Kasumi-1 (cell line): ENCODE measurements at places on chromosomes 16 and 17.

DNA sequence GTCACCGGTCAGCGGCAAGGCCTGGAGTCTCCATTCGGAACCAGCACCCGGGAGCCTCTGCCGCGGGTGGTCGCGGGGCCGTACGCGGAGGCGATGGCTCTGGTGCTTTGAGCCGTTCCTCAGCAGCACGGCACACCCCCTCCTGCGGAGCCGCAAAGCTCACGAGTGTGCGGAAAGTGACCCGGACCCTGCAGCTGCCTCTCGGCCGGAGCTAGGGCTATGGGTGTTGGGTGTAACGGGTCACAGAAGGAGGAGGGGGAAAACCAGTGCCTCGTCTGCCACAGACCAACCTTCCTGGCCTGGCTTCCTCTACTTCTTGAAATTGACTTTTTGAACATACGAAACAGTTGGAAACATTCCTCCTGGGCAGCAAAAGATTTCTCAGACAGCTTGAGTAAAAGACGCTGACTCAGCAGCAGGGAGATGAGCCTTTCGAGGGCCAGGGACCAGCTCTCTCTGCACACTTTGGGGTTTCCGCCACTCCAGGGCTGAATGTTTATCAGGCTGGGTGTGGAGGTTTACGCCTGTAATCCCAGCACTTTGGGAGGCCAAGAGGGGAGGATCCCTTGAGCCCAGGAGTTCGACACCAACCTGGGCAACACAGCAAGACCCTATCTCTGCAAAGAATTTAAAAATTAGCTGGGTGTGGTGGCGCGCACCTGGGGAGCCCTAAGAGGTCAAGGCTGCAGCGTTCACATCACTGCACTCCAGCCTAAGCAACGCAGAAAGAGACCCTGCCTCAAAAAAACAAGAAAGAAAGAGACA lies 26.4 kb upstream of the PITPNA start:
- no peak for DNase-seq

GRCh38 chr16:19502395-19503131 lies 19.3 kb downstream of the GDE1 start:
- DNase-seq, result peak; percentile 48

- peak; percentile 49 for DNase-seq
Measured at GRCh38 chr17:50603340-50603739, 31.3 kb upstream of the ABCC3 start.

DNA sequence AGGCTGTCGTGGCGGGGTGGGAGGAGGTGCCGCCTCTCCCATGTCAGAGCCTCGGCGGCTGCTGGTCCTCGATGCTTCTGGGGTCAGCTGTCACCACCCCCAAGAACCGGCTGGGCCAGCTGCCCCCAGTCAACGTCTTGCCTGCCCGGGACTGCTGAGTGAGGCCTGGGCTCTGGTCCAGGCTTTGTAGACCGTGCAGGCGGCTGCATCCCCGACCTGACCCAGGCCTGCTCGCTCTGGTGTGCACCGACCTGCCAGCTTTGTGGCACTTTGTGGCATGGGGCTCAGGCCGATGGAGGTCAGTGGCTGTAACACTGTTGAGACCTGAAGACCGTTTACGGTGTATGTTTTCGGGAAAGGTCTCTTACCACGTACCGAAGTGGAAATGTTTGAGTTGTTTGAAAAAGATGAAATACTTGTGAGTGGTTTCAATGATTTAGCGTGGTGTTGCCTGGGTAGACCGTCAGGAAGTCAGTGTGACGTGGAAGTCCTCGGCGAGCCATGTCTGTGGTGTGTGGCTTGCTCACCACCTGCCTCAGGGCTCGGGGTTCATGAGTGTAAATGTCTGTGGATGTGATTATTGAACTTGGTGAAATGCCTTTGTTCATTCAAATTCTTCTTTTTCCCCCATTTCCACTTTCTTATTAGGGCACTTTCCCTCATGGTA lies 53.2 kb upstream of the ZNF750 start:
- no peak for DNase-seq

- no peak for DNase-seq
Measured at GRCh38 chr17:77455111-77455890, 314.5 kb downstream of the SEC14L1 start.

DNA sequence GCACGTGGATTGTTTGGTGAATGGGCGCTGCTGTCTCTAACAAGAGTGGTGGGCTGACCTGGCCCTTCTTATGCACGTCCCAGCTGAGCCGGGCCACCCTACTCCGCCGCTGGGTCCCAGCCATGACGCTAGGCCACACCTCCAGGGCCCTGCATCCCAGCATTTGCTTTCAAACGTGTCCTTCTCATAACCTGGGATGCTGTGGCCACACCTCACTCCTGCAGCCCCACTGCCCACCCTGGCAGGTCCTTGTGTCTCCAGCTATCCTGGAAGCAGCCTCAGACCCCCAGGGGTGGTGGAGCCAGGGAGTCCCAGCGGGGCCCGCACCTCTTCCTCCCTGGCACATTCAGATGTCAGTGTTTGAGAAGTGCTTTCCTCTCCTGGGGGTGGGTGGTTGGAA lies 168.6 kb downstream of the IRF8 start:
- no peak for DNase-seq

DNA sequence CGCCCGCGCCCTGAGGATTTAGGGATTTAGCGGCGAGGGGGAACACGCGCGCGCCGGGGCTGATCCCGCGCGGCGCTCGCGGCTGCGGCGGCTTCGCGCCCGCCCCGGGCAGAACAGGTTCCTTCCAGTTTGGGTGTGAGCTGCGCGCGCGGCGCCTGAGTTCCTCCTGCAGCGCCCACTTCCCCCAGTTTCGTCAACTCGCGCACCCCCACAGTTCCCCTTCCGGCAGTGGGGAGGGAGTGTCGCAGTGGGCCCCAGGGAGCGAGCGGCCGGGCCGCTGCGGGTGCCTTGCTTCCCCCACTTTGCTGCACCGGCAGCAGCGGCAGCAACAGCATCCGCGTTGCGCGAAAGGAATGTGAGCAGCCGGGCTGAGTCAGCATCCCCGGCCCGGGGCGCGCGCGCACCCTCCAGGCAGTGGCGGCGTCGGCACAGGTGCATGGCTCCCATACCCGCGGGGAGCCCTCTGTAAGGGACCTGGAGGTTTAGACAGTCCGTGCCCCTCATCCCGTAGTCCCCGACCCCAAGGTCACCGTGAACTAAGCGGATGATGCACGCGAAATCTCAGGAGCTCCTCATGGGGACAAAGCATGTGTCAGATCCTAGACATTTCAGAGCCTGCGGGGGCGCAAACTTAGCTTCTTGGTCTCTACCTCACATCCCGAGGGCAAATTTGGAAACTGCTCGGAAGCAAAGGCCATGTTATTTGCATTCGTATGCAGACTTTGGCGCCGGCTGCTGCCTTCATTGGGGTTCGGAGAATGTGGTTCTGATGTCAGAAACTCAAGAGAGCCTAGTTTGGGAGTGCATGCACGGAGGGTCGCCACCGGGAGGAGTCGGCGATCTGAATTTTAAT lies 767 bp downstream of the ARSG start:
- DNase-seq, result peak; percentile 92

- DNase-seq, result no peak
Measured at GRCh38 chr16:50941681-50942080, 199.8 kb downstream of the CYLD start.

- no peak for DNase-seq
Measured at GRCh38 chr16:56354746-56355145, 70.6 kb downstream of the AMFR start.

DNA sequence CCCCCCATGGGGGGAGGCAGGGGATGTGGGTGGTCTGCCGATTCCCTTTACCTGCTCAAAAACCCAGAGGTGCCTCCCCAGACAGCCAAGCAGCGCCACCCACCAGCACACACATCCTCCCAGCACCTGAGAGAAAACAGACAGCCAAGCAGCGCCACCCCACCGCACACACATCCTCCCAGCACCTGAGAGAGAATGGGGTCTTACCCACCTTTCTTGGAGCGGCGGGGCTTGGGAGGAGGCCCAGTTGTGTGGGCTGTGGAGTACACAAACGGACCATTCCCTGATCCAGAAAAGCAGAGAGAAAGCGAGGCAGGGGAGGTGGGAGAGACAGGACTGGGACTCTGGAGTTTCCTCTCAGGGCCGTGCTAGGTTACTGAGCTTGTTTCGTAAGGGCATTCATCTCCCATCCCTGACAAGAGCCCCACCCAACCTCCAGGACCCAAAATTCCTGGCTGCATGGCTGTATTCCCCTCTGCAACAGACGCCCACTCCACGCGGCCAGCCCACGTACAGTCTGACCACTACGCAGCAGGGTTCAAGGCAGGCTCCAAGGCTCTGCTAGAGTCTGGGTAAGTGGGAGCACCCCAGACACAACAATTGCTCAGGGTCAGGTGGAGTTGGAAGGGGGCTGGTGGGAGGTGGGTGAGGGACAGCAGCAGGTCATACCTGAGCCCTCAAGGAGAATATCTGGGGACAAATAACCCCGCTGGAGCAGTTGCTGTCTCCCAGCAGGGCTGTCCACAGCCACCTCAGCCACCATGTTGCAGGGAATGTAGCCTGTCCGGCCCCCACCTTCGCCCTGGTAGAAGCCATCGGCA lies 22.3 kb downstream of the TSPOAP1 start:
- DNase-seq, result no peak

DNA sequence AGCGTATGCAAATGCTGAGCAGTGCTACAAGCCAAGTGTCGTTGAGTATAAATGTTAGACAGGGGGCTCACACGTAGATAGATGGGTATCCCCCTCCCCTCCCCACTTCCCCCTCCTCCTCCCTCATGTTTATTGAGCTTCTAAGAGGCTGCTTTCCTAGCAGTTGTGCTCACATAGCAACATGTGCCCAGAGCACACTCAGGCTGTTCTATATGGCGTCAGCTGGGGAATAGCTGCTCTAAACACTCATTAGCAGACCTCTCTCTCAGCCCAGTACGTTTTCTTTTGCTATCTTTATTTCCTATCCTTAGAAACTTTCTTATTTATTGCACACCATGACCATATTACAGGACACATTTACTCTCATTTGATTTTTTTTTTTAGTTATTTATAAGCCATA lies 1.8 kb downstream of the KCNJ2 start:
- DNase-seq, result no peak

GRCh38 chr16:14013571-14014283 lies 57.4 kb upstream of the MRTFB start:
- DNase-seq, result no peak

DNA sequence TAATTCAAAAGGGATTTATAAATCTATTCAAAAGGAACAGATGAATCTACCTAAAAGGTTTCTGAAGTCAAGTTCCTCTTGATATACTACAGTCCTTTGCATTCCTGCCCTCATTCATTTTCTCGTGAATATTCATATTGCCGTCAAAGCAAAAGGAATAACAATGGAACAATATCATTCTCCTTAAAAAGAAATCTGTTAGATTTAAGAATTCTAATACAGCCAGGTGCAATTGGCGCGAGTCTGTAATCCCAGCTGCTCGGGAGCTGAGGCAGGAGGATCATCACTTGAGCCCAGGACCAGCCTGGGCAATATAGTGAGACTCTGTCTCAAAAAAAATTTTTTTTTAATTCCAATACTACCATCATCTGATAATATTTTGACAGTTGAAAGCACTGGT lies 130.3 kb downstream of the BRIP1 start:
- no peak for DNase-seq

DNA sequence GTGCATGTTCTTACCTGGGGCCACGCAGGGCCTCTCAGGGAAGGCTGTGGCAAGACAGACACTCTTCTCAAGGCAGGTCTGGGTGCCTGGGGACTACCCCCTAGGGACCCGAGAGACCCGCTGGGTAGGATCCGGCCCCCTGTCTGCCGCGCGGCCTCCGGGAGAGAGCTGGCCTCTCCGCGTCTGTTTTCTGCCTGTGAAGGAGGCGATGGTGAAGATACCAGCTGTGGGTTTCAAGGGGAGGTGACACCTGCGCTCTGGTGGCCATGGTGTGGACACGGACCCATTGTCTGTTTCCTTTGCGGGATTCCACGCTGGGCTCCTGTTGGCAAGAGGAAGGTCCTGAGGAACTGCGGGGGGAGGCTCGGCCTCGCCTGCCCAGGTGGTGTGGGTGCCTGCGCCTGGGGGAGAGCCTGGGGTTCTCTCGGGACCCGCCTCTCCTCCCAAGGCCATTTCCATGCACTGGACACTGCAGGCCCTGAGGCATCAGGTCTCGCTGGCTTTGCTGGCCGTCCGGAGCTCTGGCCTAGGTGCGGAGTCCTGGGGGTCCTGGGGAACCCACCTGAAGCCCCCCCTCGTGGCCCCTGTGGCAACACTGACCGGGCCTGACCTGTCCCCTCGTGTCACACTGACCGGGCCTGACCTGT lies 12.2 kb upstream of the METRNL start:
- DNase-seq, result no peak
